ENCODE measurements at places on chromosomes 1 and 21.
A peak's percentile ranks its signal among the peaks of the same experiment; 100 is the strongest.

DNA sequence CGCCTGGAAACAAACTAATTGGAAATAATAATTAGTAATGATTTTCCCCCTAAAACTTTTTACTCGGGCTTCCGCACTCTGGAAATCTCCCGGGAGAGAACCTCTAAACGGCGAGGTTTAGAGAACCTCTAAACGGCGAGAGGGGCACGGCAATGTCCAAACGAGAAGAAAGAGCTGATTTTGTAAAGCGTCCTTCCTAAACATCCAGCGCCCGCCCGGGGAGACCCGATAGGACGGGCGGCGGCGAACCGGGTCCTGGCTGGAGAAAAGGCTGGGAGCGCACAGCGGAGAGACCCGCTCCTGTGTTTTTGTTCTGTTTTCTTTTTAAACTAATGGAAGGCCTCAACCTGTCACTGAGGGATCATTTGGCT lies 1.6 kb downstream of the PAX7 start:
- no peak for DNase-seq

- DNase-seq, result peak; percentile 3
These were observed 1.6 kb downstream of the COL6A2 start for GRCh38 chr21:46099476-46099875.

- no peak for DNase-seq
These were observed 156.0 kb downstream of the PGBD5 start for GRCh38 chr1:230270185-230270558.

GRCh38 chr1:15948091-15948591 lies 27.8 kb downstream of the ZBTB17 start:
- no peak for DNase-seq

- DNase-seq, result no peak
These were observed 925.4 kb upstream of the TMPRSS15 start for GRCh38 chr21:19328954-19329353.

- no peak for DNase-seq
These were observed 259.1 kb downstream of the CACNA1E start for GRCh38 chr1:181742426-181742825.

GRCh38 chr21:30340714-30341573 lies 3.5 kb upstream of the KRTAP27-1 start:
- no peak for DNase-seq

DNA sequence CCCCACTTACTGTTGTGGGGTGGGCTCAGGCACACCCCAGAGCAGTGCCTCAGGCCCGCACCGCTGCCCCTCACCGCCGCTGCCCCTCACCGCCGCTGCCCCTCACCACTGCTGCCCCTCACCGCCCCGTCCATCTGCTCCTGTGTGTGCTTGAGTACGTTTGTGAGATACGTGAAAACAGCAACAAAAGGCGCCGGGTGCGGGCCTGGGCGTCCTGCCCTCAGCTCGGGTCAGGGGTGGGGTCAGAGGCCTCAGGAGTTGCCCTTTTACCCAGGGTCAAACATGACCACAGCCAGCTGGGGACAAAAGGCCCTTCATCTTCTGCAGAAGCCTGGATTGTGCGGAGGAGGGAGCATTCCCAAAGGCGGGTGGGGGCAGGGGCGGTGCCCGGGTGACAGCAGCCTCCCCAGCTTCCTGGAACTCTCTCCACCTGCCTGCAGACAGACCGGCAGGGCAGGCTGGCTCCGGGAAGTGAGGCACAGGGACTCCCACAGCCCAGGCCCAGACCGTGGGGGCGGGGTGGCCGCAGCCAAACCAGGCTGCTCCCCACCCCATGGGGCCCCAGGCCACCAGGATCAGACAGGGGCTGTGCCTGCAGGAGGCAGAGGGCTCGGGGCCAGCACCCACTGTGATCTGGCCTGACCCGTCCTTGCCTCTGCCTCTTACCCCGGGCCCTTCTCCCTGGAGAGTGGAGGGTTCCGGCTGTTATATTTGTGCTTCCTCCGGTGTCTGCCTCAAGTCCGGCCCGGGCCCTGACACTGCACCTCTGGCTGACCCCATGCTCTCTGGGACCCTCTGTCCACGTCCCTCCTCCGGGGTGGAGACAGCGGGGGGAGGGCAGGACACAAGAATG lies 2.3 kb upstream of the VWA1 start:
- DNase-seq, result no peak

DNA sequence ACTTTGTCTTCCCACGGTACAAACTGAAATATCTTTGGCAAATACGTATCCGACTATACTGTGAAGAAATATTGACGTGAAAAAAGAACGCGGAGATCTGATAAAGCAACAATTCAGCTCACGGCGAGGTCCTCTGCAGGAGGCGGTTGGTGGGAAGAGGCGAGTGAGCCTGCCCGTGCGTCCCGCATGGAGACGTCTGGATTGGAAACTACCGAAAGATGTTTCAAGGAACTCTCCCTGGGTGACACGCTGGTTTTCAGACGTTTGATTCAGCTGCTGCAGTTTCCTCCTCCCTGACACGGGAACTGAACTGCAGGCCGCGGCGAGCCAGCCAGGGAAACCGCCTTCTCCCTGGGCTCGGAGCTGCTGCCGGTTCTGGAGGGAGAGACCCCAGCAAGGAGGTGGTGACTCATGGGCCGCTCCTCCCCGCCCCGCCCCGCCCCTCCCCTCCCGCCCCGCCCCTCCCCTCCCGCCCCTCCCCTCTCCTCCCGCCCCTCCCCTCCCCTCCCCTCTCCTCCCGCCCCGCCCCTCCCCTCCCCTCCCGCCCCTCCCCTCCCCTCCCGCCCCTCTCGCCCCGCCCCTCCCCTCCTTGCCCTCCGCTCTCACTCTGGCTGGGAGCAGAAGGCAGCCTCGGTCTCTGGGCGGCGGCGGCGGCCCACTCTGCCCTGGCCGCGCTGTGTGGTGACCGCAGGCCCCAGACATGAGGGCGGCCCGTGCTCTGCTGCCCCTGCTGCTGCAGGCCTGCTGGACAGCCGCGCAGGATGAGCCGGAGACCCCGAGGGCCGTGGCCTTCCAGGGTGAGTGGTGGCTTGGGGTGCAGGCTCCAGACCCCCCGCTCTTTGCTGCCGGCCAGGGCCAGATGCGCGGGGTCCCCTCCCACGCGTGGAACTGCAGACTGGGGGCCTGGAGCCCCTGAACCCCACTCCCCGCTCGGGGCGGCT lies at the start of gene COL6A1:
Gene COL6A1 (plus strand): TSS at position 620 of the 941 bp plus-strand sequence. CDS start 81 bp downstream, at position 701.
- DNase-seq, result no peak

GRCh38 chr1:53628286-53628955 lies 110.5 kb downstream of the GLIS1 start:
- DNase-seq, result no peak

- DNase-seq, result no peak
These were observed 2.9 kb downstream of the LHX8 start for GRCh38 chr1:75136921-75137641.

GRCh38 chr1:213994888-213995287 lies 7.1 kb downstream of the PROX1 start:
- DNase-seq, result no peak

GRCh38 chr1:234898455-234899033 lies 230.1 kb downstream of the TOMM20 start:
- DNase-seq, result no peak

DNA sequence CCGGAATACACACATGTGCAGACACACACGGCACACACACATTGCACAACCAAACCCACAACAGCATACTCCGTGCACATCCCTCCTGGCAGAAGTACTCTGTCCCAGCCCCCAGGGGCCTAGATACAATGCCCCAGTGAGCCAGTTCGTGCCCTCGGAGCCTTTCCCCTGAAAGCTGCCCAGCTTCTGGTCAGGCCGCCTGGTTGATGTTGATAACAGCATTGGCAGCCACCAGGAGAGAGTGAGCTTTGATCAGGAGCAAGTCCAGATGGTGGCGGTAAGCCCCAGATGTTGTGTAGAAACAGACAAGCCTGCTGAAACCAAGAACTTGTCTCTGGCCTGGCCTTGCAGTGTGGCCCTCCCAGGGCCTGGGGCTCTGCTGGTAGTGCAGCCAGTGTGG lies 109.1 kb downstream of the GRIK3 start:
- DNase-seq, result no peak

DNA sequence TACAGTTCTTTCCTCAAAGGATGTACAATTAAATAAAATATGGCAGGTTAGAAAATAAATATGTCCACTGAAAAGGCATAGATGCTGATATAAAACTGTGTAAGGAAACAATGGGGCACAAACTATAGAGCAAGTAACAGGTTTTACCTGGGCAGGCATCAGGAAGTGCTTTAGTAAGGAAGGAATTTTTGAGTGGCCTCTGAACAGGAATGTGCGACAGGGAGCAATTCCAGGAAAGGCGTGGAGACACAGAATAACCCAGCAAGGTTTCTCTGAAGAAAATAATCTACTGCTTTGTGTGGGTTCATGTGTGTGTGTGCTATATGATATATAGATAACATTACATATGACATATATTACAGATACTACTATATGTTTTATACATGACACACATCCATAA lies 128.4 kb downstream of the RGS21 start:
- no peak for DNase-seq

- DNase-seq, result no peak
These were observed 65.1 kb downstream of the ATG4C start for GRCh38 chr1:62849031-62849430.

DNA sequence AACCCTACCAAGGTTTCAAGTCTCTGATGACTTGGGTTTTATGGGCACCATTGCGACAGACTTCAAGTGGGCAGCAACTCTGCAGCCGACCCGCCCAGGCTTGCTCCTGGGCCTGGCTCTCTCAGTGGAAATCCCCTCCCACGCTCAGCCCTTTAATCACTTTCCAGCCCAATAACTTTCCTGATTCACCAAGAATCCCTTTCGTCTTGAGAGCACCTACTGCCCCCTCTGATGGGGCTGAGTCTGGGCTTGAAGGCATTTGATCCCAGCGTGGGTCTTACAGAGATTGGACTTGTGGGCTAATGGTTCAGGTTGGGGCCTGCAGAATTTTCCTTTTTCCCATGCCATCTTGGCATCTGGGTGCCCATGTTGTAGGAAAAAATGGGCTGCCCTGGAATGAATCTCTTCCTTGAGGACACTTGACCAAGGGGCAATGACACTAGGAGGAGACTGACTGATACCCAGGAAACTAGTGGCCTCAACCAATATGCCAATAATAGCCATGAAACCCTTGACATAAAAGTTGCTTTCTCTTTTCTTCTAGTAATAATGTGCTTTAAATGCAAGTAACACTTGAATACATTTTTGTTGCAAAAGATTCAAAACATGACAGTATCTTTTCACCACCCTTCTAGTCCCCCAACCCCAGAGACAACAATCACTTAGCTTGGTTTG lies 7.8 kb upstream of the PHLDA3 start:
- DNase-seq, result no peak

GRCh38 chr1:91828583-91829281 lies 57.2 kb downstream of the TGFBR3 start:
- no peak for DNase-seq

DNA sequence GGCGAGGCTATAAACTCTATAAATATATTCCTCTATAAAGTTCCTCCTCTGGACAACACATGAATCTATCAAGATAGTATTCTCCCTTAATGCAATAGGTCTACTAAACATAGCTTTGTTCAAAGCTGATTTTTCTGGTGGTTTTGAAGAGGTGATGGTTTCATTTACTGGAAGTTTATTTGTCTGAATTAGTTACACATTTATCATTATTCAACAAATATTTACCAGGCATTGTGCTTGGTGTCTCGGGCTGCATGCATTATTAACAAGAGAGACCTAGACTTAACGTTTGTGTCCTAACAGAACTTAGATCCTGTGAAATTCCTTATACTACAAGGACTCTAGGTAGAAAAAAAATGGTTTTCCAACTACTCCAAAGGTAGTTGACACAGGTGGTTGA lies 511.4 kb upstream of the B3GALT2 start:
- no peak for DNase-seq

- no peak for DNase-seq
These were observed 9.4 kb upstream of the FMO3 start for GRCh38 chr1:171081314-171081753.

- DNase-seq, result no peak
These were observed 5.2 kb upstream of the OTUD7B start for GRCh38 chr1:150015651-150016131.

- DNase-seq, result no peak
These were observed 19.8 kb downstream of the CD34 start for GRCh38 chr1:207891148-207891547.

DNA sequence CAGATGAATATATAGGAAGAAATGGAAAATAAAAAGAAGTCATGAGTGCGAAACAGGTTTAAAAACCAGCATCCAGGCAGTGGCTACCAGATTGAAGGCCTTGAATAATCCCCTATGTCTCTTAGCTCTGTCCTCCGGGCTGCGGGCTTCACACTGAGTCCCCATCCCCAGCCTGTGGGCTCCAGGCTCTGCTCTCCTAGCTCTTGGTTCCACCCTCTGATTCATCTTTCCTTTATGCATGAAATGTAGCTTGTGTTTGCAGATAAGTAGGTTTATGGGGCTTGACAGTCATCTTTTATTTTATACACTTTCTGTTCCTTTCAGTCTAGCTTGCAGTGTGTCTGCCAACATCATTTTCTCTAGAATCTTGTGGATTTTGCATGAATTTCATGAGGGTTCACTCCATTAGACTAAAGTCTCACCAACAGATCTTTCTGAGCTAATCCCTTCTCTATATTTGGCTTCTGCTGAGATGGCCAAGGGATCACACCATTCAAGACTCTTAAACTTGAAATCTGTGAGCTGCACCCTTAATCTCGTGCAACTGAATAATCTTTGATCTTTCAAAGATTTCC lies 174.5 kb downstream of the PLPPR4 start:
- DNase-seq, result no peak

All from thoracic aorta (tissue), 2 donors.